Cardiac atrium fibroblast (primary cell): ENCODE measurements at places on chromosomes 1 and 21. TPM values are rescaled to one million over a fixed set of nuclear protein-coding genes. Genes with fewer than 3 reads are reported as not detected.

The NTRK1 gene
- total RNA-seq: 0.16 TPM in 1 of 2 replicates, not detected in the other

The FNDC5 gene
- total RNA-seq: 0.16 and 13.5 TPM in 2 replicates

The ATP1A4 gene
- total RNA-seq: not detected in 2 replicates

The CFHR1 gene
- 0.81 TPM in 1 of 2 replicates, not detected in the other for total RNA-seq

The PLPPR5 gene
- not detected in 2 replicates for total RNA-seq
